ENCODE measurements at places on chromosomes 3 and 15.

GRCh38 chr3:184566441-184567414 is 5.1 kb downstream of the EPHB3 start:
- no peak for DNase-seq

DNA sequence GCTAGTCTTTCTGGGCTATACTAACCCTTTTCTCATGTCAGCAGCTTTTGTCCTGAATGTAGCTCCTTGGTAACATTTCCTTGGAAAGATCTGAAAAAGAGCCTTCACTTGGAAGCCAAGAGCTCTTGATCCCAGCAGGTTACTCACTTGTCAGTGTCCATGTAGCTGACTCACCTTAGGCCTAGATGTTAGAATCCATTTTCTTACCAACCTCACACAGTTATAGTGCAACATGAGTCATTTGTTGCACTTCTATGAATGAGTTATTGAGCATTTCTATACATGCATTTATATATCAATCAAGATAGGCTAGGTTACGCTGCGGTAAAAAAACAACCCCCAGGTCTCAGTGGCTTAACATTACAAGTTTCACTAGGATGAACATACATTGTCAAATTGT is 106.8 kb upstream of the SLC7A14 start:
- no peak for DNase-seq

- DNase-seq: no peak
Observed at GRCh38 chr3:71903112-71903495, 118.2 kb upstream of the PROK2 start.

- DNase-seq: no peak
Observed at GRCh38 chr3:8532251-8532871, 30.7 kb downstream of the LMCD1 start.

- no peak for DNase-seq
Observed at GRCh38 chr15:62440362-62441105, 275.4 kb upstream of the C2CD4B start.

GRCh38 chr3:44555723-44556122 is 730 bp downstream of the ZKSCAN7 start:
- no peak for DNase-seq

DNA sequence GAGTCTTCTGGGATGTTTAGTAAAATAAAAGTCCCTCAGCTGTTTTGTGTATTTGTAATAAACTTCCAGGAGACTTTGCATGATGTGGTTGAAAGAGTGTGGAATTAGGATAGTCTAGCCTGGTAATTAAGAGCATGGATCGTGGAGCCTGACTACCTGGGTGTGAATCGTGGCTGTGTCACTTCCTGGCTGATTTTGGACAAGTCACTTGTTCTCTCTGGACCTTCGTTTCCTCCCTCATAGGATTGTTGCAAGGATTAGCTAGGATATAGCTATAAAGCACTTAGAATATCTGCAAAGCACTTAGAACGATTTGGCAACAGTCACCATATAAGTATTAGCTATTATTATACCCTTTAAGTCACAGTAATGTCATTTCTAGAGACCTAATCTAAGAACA is 40.2 kb downstream of the SLMAP start:
- DNase-seq: no peak

GRCh38 chr3:188051801-188052168 is 102.2 kb upstream of the LPP start:
- DNase-seq: no peak

- DNase-seq: no peak
Observed at GRCh38 chr15:63089260-63090043, 32.2 kb upstream of the LACTB start.

GRCh38 chr3:53258600-53259426 is 3.0 kb upstream of the TKT start:
- no peak for DNase-seq

DNA sequence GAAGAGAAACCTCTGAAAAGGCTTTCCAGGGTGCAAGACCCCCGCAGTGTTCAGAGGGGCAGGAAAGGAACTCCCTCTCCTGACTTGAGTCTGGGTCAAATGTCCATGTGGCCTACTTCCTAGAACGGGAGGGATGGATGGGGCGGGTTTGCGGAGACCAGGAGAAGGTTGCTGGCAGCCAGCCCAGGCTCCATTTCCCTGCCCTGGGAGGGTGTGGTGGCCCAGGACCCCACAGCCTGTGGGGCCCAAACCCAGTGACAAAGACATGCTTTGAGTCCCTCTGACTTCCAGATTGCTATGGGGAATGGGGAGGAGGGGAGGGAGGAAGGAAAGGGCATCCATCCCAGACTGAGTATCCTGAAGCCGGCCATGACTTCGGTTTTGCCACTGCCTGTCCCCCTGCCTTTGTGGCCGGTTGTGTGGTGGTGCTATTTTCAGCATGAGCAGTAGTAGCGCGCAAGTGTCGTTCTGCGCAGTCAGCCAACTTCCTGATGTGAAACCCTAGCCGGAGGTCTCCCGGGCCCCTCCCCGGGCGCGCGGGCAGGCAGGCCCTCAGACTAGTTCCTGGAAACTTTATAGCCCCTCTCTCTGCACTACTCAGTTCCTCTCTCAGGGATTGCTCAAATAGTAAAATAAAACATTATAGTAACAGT is 24.4 kb downstream of the MAGEF1 start:
- DNase-seq: no peak

GRCh38 chr3:133367956-133368355 is 31.9 kb upstream of the BFSP2 start:
- no peak for DNase-seq

DNA sequence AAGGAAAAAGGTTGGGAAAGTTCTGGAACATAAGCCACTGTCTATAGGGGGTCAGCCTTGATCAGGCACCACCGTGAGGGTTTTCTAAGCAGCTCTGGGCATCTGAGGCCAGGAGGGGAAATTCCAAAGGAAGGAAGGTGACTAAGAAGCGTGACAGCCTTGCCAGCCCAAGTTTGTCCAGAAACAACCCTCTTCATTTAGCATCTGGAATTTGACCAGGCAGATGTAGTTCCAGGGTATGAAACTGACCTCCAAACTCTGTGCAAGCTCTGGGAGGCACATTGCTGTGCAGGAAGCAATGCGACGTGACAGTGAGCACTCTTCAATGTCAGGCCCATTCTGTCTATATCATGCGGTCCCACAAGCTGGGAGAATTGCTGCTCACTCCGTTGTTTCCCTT is 85.4 kb upstream of the TPM1 start:
- no peak for DNase-seq

DNA sequence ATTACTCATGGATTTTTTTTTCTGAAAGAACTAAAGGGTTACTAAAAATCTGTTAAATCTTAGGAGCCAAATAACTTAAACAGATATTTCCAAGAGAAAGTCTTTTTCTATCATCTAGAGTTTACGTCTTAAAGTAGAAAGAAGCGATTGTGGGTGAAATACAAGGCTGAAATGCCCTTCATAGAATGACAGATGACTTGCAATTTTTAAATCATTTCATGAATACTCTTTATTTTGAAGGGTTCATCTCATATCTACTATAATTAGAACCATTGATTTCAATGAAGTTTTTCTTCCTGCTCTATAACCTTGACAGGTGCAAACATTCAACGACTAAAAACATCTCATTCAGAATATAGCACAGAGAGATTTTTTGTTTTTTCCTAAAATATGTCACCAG is 217.0 kb downstream of the GABRB3 start:
- no peak for DNase-seq

DNA sequence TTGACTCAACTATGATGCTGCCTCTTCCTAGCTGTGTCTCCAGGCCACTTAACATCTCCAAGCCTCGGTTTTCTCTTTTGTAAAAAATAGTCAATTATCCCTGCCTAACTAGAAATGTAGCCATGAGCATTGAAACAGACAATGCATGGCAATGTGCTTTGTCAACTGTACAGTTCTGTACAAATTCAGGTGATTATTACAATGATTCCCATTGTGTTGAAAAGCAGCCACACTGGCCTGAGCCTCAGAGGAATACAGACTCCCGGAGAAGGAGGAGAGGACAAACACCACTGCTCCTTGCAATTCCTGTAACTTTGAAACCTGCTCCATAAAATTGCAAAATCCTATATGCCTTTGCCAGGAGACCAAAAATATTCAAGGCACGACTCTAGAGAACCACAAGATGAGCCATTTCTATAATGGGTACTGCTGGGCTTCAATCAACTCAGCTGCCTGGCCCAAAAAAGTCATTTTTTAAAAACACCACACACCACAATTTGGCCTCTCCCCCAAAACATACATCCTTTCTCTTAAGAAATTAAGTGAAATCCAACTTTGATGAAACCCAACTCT is 28.6 kb downstream of the DAPK2 start:
- DNase-seq: no peak

GRCh38 chr15:52236013-52236412 is 44.8 kb upstream of the GNB5 start:
- no peak for DNase-seq

- DNase-seq: no peak
Observed at GRCh38 chr3:133996251-133996661, 33.5 kb downstream of the SLCO2A1 start.
